ENCODE measurements at places on chromosomes 3 and 15. TPM values are rescaled to one million over a fixed set of nuclear protein-coding genes. Genes with fewer than 3 reads are reported as not detected.

GRCh38 chr3:12428126-12428525 lies 56.2 kb upstream of the TSEN2 start:
- no peaks in the 10 kb centered on the region for H3K36me3 ChIP-seq
- no peak overlapping the region for H3K4me3 ChIP-seq
- H3K27me3 ChIP-seq = no peaks in the 10 kb centered on the region
- DNase-seq = no peak
- no peak overlapping the region for H3K27ac ChIP-seq

Gene RAB43
- 18.7 TPM for total RNA-seq

DNA sequence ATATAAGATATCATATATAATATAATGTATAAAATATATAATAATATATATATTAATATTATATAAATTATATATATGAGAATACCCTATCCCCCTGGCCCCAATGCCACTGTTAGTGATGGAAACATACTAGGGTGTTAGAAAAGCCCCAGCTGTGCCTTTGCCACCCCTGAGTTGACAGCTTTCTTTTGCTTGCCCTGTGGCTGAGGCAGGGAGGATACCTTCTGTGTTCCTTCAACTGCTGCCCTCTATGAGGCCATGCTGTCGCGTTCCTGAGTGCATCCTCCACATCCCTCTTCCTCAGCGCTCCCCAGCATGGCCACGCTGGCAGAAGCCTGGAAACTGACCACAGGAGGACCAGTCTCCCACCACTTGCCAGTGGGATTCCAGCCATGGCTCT lies 26.3 kb downstream of the FAN1 start:
- H3K4me3 ChIP-seq = no peak overlapping the region
- no peaks in the 10 kb centered on the region for H3K27me3 ChIP-seq
- no peak for DNase-seq
- H3K27ac ChIP-seq = no peak overlapping the region

GRCh38 chr15:93428150-93428549 lies 339.1 kb upstream of the RGMA start:
- no peak overlapping the region for H3K4me3 ChIP-seq
- no peak for DNase-seq
- H3K4me1 ChIP-seq = no peaks in the 10 kb centered on the region

Gene ZNF80
- total RNA-seq = not detected

Gene AGBL1
- not detected for total RNA-seq

DNA sequence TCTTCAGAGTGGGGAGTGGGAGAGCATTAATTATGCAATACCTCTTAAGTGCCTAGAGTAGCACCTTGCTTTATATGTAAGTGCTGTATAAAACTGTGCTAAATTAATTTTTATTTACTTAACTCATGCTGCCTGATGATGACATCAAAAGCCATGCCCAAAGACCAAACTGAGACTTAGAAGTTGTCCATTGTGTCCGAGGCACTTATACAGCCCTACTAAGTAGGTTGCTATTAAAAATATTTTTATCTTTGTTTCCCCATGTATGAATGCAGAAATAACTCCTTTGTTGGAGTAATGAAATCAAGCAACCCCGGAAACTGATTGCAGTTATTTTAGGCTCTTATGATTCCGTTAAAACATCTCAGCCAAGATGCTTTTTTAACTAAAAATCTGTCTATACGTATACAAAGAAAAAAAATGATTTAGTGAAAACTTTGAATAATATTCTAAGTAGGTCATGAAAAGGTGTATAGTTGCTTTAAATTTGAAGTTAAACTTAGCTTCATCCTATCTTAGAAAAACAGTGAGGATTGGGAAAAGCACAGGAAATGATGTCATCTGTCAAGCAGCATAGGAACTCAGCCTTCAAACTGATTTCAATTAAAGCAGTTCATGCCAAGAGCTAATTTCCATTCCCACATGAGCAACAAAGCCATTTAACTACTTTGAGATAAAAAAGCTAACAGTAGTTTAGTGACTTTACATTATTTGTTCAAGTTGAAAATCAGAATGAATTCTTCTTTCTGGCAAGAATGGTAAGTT lies 43.0 kb downstream of the FBN1 start:
- H3K27ac ChIP-seq = no peak overlapping the region
- H3K27me3 ChIP-seq = no peaks in the 10 kb centered on the region
- no peak overlapping the region for H3K4me3 ChIP-seq
- H3K36me3 ChIP-seq = no peaks in the 10 kb centered on the region

DNA sequence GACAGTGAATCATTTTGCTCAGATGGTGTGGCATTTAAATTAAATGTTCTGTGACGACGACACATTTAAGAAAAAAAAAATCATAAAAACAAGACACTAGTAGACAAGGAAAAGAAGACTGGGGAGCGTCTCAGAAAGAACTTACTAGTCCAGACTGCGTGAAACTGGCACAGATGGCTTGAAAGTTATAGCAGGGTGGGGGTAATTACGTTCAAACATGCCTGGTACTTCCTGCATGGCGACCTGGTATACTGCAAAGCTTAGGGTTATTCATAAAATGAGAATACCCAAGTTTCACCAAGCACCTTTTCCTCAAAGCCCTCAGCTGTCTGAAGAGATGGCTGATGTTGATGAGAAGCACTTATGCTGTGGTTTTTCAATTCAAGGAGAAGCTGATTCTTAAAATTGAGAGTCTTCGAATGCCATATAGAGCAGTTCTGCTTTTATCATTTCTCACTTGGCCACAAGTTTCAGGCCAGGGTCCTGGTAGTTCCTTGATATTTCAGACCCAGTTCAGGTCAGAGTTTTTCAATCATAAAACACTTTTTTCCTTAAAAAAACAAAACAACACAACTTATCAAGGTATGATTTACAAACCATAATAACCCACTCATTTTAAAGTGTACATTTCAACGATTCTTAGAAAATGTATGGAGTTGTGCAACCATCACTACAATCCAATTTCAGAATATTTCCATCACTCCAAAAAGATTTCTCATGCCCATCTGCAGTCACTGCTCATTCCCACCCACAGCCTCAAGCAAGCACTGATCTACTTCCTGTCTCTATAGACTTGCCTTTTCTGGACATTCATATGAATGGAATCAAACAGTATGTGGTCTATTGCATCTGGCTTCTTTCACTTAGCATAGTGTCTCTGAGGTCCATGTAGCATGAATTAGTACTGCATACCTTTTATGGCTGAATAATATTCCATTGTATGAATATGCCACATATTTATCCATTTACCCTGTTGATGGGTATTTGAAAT lies 24.7 kb downstream of the PCOLCE2 start:
- no peaks in the 10 kb centered on the region for H3K36me3 ChIP-seq
- no peak for DNase-seq
- no peaks in the 10 kb centered on the region for H3K4me1 ChIP-seq
- no peak overlapping the region for H3K4me3 ChIP-seq
- no peaks in the 10 kb centered on the region for H3K27me3 ChIP-seq

DNA sequence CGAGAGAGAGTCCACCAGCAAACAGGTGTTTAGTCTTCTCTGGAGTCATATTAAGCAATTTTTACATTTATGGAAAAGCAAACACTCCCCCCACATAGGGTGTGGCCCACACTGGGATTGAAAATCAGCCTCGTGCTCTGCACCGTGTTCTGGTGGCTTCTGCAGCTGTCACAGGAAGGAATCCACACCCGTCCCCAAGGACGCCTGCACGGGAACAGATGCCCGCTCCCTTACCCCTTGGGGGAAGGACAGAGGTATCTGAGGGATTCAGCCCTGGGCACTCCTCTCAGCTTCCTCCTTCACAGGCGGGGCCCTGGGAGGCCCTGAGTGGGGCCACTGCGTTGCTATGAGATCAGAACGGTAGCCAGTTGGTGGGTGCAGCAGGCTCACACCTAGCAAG lies 27.8 kb downstream of the LIPC start:
- H3K4me1 ChIP-seq = no peaks in the 10 kb centered on the region
- DNase-seq = no peak
- H3K4me3 ChIP-seq = no peak overlapping the region
- no peaks in the 10 kb centered on the region for H3K36me3 ChIP-seq

Gene GRK7
- total RNA-seq = not detected

GRCh38 chr3:346186-346585 lies 149.6 kb downstream of the CHL1 start:
- no peaks in the 10 kb centered on the region for H3K27me3 ChIP-seq
- H3K36me3 ChIP-seq = no peaks in the 10 kb centered on the region
- H3K27ac ChIP-seq = no peak overlapping the region
- no peak for DNase-seq
- H3K4me1 ChIP-seq = no peaks in the 10 kb centered on the region
- H3K4me3 ChIP-seq = no peak overlapping the region

GRCh38 chr15:80730926-80731325 lies 35.8 kb downstream of the ABHD17C start:
- H3K4me3 ChIP-seq = no peak overlapping the region
- no peak for DNase-seq
- no peak overlapping the region for H3K27ac ChIP-seq
- H3K27me3 ChIP-seq = no peaks in the 10 kb centered on the region
